Thyroid gland (tissue), 4 donors: ENCODE measurements at places on chromosomes 12 and 14. TPM values are rescaled to one million over a fixed set of nuclear protein-coding genes. Genes with fewer than 3 reads are reported as not detected.

DNA sequence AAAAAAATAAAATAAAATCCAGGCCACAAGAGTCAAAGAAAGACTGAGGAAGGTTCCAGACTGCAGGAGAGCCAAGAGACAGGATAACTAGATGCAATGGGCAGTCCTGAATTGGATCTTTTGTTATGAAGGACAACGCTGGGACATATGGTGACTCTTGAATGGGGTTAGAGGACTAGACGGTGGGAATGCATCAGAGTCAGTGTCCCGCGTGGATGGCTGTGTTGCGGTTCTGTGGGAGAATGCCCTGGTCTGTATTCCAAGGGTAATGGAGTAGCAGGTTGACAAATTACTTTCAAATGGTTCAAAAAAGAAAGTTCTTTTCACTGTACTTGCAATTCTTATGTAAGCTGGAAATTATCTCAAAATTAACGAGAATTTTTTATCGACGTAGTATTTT is 20.1 kb downstream of the SSH1 start:
- DNase-seq, result no peak

PROX2 gene
- not detected for total RNA-seq

CLEC4C gene
- total RNA-seq, result not detected

DNA sequence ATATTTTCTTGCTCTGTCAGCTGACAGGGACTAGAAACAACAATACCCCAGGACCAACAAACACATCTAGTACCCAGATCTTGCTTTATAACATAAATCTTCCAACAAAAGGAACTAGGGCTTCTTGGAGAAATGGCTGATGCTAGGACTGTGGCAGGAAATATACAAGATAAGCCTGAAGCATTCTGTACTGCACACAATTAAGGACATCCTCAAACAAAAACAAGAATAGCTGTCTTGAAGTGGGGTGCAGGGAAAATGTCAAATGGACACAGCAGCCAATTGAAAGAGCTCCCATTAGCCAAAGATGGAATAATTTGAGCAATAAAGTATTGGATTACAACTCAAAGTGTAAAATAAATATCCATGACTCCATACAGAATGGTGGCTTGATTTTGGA is 50.0 kb downstream of the LGMN start:
- no peak for DNase-seq

SDR9C7 gene
- total RNA-seq, result not detected

- DNase-seq, result no peak
Measured at GRCh38 chr14:97806891-97807290, 1009.7 kb downstream of the VRK1 start.

GRCh38 chr12:57099766-57100165 is 10.9 kb downstream of the NAB2 start:
- no peak for DNase-seq

HPD gene
- total RNA-seq, result 1.2 TPM

GRCh38 chr12:33669349-33669748 is 229.7 kb upstream of the SYT10 start:
- no peak for DNase-seq

- no peak for DNase-seq
Measured at GRCh38 chr12:119389687-119390086, 55.2 kb downstream of the CCDC60 start.

GRCh38 chr12:105279460-105280056 is 43.6 kb upstream of the APPL2 start:
- peak; percentile 4 for DNase-seq

DDN gene
- 0.13 TPM for total RNA-seq

GRCh38 chr12:93614917-93615596 is 42.6 kb downstream of the SOCS2 start:
- DNase-seq, result no peak

DNA sequence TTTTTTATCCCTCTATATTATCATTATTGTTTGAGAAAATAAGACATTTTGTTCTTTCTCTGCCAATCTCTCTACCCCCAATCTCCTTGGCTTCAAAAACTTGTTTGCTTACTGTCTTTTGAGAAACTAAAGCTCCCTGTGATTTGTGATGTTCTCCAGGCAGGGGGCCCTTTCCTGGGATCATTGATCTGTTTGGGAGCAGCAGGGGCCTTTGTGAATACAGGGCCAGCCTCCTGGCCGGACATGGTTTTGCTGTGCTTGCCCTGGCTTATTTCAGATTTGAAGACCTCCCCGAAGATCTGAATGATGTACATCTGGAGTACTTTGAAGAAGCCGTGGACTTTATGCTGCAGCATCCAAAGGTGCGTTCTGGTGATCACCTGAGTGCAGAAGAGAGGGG is 4.5 kb downstream of the ACOT6 start:
- DNase-seq, result no peak

DNA sequence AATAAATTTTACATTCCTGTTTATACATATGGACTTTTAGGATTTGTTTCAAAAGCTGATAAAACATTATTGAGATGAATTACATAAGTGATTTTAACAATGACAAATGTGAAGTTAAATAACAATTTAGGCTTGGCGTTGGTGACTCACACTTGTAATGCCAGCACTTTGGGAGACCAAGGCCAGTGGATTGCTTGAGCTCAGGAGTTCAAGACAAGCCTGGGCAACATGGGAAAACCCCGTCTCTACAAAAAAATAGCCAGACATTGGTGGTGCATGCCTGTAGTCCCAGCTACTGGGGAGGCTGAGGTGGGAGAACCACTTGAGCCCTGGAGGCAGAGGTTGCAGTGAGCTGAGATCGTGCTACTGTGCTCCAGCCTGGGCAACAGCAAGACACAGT is 7.4 kb downstream of the ACOT2 start:
- no peak for DNase-seq

- DNase-seq, result no peak
Measured at GRCh38 chr14:102234331-102235264, 70.4 kb downstream of the MOK start.

- DNase-seq, result peak; percentile 17
Measured at GRCh38 chr12:94710933-94711332, 60.6 kb upstream of the TMCC3 start.

DNA sequence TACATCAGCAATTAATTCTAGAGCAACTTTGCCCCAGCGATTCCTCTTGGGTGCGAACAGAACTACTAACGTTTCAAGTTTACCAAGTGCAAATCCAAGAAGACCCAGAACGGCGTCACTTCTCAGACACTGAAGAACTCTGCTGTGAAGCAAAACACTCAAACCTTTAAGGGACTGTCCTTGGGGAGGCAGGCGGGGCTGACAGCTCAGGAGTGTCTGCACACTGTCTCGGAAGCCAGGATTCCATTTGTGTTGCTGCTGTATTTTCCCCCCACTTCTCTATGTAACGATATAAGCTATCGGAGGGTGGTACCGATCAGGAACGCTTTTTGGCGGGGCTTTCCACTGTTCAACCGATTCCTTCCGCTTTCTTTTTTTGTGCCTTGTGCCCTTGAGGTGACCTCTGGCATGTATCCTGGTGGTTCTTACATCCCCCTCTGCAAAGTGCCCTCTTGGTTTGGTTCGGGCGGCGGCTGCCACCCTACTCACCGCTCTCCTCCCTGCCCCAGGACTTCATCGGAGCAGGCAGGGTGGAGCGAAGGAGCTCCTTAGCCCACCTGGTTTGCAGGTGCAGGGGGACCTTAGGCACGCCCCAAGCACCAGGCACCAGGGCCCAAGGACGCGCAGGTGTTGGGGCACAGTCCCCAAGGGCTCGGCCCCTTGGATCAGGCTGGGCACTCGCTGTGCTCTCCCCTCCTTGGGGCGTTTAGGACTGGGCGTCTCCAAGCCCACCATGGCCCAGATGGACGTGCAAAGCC is 19.2 kb upstream of the MLXIP start:
- no peak for DNase-seq

- DNase-seq, result no peak
Measured at GRCh38 chr12:129903956-129904829, at the start of gene TMEM132D. Gene TMEM132D, minus strand, starts transcription at chr12:129904025.

- no peak for DNase-seq
Measured at GRCh38 chr14:106619606-106620005, 1093.2 kb downstream of the TMEM121 start.

PZP gene
- not detected for total RNA-seq

IGF1 gene
- 74.0 TPM for total RNA-seq

DNA sequence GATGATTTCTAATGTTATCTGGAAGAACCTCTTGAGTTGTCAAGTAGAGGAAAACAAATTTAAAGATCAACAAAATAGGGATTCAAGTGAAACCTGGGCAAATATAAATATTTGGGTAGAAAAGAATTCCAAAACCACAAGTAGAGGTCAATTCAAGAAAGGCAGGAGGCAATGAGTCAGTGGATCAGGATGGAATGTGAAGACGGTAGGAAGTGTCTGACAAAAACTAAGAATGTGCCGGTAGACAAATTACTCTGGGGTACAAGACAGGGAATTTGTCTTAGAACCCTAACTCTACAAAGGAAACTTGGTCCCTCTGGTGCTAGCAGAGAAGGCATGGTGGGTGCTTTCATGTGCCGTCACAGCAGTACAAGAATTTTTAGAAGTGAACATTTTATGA is 13.6 kb downstream of the ABCD2 start:
- DNase-seq, result no peak

DNA sequence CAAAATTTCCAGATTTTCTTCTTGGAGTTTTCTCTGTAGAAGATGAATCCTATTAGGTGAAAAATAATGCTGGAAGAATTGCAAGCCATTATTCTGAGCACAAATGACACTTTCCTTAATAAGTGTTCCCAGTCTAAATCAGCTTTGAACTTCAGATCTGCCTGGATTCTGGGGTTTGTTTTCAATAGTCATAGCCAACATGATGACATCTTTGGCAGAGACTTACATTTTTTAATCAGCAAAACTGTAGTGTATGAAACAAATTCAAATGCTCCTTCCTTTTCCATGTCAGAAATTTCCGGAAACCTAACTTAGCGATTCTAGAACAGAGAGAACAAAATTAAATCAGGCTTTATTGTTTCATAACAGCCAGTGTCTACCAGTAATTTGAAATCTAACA is 88.5 kb downstream of the TSPAN8 start:
- DNase-seq, result no peak

SLC10A1 gene
- total RNA-seq, result not detected

- DNase-seq, result no peak
Measured at GRCh38 chr12:130791629-130792028, 47.4 kb downstream of the STX2 start.

GRCh38 chr12:64218597-64218996 is 3.5 kb downstream of the KICS2 start:
- DNase-seq, result no peak

- DNase-seq, result no peak
Measured at GRCh38 chr12:117069926-117070900, 29.0 kb downstream of the TESC start.

GRCh38 chr14:23494223-23494622 is 24.7 kb downstream of the NGDN start:
- DNase-seq, result no peak

ZNF10 gene
- total RNA-seq, result 44.7 TPM

GRCh38 chr12:55929306-55929791 is 1.6 kb upstream of the DGKA start:
- DNase-seq, result no peak

BHLHE41 gene
- 67.4 TPM for total RNA-seq

DNA sequence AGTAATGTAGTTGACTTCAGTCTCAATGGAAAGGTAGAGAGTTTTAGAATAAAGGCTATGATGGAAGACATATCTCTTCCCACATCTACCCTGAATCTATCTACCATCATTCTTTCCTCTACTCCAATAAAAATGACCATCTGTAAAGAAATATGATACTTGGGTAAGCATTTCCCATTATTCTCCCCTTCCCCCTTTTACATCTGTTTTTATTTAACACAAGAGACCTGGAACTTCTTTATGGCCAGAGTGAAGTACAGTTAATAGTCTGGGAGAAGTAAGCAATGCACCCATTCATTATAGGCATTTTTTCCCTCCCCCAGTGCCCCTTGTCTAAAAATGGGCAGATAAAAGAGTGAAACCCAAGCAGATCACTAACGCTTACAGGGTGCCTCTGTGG is 6.5 kb downstream of the TPH2 start:
- no peak for DNase-seq

- no peak for DNase-seq
Measured at GRCh38 chr14:50823762-50824636, 7.0 kb downstream of the NIN start.

GRCh38 chr12:52151837-52152783 is 39.7 kb downstream of the KRT80 start:
- DNase-seq, result peak; percentile 79

MYO1A gene
- not detected for total RNA-seq

DIO2 gene
- 147 TPM for total RNA-seq

DNA sequence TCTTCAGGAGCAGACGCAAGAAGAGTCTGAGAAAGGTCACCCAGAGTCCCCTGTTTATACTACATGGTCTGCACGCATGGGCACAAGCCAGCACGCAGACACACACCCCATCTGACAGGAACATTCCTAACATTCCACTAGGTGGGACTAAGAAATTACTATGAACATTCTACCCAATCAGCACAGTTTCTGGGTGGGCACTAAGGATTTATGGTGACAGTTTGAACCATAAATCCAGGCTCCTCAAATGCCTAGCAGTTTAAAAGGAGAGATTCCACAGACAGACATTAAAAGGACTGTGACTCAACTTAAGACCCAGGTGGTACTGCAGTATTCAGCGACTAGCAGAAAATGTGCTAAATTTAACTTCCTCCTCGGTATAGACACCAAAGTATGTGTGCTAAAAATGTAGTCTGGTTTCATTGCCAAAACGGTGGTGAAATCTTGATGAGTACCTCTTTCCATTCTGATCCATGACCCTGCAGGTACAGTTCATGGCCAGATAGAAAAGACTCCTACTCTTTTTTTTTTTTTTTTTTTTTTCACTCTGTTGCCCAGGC is 16.2 kb downstream of the ABHD4 start:
- DNase-seq, result peak; percentile 84

GRCh38 chr12:71397433-71397954 is 42.1 kb upstream of the LGR5 start:
- no peak for DNase-seq

- DNase-seq, result no peak
Measured at GRCh38 chr12:2844786-2845185, 10.0 kb upstream of the NRIP2 start.

HVCN1 gene
- total RNA-seq, result 6.9 TPM

DNA sequence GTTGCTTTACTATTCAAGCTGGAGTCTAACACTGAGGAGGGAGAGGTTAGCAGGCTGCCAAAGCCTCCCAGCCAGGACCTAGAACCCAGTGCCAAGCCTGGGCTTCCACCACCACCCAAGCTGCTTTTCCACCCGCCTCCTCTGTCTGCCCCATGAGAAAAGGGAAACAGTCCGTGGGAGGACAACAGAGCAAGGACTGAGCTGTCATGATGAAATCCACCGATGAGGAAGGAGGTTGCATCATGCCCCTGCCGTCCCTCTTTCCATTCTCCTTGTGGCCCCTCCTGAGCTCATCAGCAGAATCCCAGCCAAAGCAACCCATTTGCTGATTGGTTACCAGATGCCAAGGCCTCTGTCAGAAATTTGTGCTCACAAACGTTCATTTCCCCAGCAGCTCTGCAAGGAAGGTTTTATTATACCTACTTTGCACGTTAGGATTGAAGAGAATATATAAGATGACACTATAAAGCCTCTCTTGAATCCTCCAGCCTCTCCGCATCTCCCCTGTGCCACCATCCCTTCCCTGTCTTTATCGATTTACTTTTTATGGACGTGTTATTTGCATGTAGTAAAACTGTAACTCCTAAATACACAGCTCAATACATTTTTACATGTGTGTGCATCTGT is 6.3 kb upstream of the SERPINA1 start:
- no peak for DNase-seq

GRCh38 chr14:85088192-85088591 is 441.8 kb upstream of the FLRT2 start:
- DNase-seq, result no peak
